NCI-H774 (cell line): ENCODE measurements at places on chromosomes 1 and 21.

- no peak for DNase-seq
These were observed 1.1 kb downstream of the BSDC1 start for GRCh38 chr1:32393136-32393535.

- no peak for DNase-seq
These were observed 789.2 kb upstream of the RGS18 start for GRCh38 chr1:191368891-191369654.

- DNase-seq, result no peak
These were observed 23.2 kb upstream of the RGSL1 start for GRCh38 chr1:182426442-182427430.

DNA sequence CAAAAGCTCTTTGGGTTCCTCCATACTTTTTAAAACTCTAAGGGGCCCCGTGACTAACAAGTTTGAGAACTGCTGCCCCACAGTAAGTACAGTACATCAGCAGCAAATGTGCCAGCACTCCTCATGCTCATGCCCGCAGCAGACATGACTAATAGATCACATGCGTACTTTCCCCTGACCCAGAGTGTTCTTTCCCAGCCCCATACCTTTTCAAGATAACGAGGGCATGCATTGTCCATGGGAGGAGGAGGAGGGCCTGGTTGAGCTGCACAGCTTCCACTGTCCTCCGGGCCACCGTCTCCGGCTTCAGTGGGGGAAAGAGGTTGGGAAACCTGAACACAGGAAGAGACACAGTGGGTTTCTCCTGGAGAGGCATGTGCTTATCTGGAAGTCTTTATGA, 45.5 kb downstream of the DHRS3 start:
- DNase-seq, result no peak

GRCh38 chr1:1000357-1001056, 610 bp upstream of the HES4 start:
- DNase-seq, result peak; percentile 39

- no peak for DNase-seq
These were observed 214.5 kb upstream of the CAMK1G start for GRCh38 chr1:209368864-209369598.

GRCh38 chr21:35882791-35883240, 177.5 kb downstream of the SETD4 start:
- no peak for DNase-seq

DNA sequence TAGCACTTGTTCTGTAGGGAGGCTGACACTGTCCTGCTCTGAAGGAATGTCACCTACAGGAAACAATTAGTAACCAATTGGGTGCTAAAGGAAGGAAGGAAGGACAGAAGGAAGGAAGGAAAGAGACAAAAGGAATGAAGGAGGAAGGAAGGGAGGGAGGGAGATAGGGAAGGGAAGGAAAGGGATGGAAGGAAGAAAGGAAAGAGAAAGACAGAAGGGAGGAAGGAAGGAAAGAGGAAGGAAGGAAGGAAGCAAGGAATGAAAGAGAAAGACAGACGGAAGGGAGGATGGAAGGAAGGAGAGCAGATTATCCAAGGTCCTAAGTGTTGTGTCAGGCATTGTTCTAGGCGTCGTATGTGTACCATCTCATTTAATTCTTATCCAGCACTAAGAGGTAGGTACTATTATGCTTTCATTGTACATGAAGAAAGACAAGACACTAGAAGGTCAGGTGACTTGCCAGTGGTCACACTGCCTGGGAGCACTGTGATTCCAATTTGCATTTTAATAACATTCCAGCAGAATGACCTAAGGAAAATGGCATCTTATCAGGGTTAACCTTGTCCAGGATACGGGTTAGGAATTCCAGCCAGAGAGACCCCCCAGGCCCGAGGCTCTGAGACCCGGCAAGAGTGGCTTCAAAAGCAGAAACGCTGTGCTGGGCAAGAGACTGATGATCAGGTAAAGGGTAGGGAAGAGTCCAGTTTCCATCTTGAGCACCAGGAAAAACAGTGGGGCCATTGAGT, 29.6 kb downstream of the CLIC6 start:
- no peak for DNase-seq

GRCh38 chr1:41623736-41624135, 139.3 kb upstream of the EDN2 start:
- DNase-seq, result peak; percentile 34

DNA sequence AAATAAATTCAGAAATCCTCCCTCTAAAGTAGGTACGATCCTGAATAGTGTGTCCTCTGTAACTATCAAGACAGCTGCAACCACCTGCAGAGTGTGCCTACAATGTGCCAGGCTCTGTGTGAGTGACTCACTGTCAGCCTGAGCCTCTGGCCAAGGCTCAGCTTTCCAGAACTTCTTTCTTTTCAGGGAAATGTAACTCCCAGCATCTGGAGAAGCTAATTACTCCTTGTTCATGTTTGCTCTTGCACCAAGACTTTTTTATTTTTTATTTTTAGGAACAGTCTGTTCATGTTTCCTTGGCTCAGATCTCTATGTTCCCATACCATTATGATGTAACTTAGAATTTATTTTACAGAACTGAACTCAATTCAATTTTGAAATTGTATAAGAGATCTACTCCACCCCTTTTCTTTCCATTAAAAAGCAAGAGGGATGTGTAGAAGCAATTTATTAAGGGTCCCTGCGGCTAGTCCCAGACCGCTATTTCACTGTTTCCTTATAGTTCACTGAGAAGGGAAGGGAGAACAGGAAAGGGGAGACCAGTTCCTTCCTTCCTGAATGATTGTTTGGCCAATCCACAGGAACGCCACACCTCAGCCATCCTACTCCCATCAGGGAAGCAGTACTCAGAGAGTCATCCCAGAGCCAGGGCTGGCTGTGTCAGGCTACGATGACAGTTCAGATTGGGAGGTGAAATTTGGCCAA, 112.4 kb upstream of the ZNF648 start:
- DNase-seq, result no peak

GRCh38 chr1:115012006-115012405, 17.6 kb upstream of the TSHB start:
- DNase-seq, result no peak

GRCh38 chr1:115620453-115620852, 21.3 kb upstream of the VANGL1 start:
- DNase-seq, result no peak

DNA sequence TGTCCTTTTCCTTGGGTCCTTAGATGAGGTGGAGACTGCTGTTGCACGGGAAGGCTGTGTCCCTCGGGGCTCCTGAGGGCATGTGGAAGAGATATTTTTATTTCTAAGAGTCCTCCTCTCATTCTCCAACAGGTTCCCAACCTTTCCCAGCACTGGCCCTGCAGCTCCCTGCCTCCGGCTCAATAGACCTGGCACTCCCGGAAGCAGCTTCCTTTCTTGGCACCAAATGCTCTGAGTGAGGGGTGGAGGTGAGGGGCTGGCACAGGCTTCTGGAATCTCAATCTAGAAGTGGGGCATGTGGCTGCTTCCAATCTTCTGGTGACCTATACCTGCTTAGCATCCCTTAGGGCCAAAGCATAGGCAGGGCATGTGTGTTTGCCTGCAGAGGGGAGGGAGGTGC, 4.5 kb downstream of the ETV3L start:
- no peak for DNase-seq

GRCh38 chr21:40185208-40185607, 318.0 kb downstream of the PCP4 start:
- no peak for DNase-seq

GRCh38 chr21:14877581-14878228, 187.1 kb downstream of the NRIP1 start:
- no peak for DNase-seq

DNA sequence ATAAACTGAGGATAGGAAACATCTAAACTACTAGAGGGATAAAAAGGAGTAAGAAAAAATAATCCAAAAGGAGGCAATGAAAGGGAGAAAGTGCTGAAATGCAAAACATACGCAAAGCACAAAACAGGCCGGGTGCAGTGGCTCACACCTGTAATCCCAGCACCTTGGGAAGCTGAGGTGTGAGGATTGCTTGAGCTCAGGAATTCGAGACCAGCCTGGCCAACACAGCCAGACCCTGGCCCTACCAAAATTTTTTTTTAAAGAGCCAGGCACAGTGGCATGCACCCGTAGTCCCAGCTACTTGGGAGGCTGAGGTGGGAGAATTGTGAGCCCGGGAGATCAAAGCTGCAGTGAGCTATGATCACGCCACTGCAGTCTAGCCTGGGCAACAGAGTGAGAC, 10.5 kb downstream of the SPOCD1 start:
- no peak for DNase-seq

- no peak for DNase-seq
These were observed 9.0 kb downstream of the TTLL10 start for GRCh38 chr1:1182491-1183220.

GRCh38 chr1:17084787-17085186, 31.0 kb upstream of the SDHB start:
- no peak for DNase-seq

GRCh38 chr1:169110236-169110635, 3.7 kb downstream of the ATP1B1 start:
- DNase-seq, result no peak

DNA sequence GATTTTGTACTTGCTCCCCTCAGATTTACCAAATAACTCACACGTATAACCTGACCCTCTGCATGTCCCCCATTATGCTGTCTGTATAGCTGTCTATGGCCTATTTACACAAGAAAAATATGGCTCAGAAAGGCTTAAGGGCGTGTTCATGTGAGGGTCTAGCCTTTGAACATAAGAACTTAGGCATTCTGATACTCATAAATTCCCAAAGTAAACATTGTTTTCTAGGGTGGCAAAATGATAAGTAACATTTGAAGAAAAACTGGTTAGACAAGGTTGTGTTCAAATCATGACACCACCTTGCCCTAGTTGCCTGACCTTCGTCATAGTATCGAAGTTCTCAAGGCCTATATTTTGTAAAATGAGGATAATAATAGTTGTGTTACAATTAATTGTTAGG, 394.6 kb downstream of the LRRIQ3 start:
- no peak for DNase-seq

GRCh38 chr21:42225571-42226155, 6.7 kb downstream of the ABCG1 start:
- DNase-seq, result no peak

DNA sequence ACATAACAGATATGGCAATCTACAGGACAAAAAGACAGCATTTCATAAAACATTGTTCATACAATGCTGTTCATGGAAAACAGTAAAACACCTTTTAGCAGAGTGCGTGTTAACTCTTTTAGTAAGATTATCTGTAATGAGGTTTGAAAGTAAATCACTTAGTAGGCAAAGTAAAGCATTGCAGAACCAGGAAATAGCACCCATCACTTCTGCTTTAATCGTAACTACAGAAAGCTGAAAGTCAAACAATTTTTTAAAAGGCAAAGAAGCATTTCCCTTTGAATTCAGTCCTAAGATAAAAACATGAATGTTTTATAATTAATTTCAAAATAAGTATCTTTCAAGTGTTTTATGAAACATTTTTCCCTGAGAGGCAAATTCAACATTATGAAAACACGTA, 63.3 kb upstream of the RNF11 start:
- no peak for DNase-seq

- no peak for DNase-seq
These were observed 63.6 kb upstream of the TTLL7 start for GRCh38 chr1:84062496-84062895.

GRCh38 chr1:34896612-34897011, 32.8 kb downstream of the DLGAP3 start:
- DNase-seq, result no peak

DNA sequence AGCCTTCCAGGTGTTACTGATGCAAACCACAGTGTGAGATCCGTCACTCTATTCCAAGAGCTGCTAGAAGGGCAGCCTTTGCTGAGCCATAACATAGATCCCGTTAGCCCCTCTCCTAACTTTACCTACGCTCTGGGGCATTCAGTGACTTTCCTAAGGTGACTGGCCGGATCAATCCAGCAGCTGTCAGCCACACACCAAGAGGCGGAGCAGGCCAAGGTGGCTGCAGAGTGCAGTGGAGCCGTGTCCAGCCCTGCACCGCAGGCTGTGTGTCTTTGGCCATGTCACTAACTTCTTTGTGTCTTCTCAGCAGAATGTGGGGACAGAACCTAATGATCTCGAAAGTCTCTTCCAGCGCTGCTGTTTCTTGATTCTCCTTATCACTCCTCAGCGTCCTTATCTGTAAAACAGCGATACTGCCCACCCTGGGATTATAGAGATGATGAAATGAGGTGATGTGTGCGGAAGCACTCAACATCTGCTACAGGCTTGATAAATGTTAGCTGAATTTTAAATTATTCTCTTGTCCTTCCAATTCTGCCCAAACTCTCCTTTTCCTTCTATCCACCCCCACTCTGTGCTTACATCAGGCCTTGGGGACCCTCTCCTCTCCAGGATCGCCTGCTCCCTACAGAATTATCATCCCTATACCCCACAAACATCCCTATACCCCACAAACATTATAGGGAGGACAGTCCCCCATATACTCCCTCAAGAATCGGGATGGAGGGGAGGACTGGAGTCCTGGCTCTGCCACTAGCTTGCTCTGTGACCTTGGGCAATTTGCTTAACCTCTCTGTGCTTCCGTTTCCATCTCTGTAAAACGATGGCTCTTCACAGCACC, 25.8 kb upstream of the LRRN2 start:
- no peak for DNase-seq

- no peak for DNase-seq
These were observed 20.9 kb downstream of the HLCS start for GRCh38 chr21:36945496-36946138.

DNA sequence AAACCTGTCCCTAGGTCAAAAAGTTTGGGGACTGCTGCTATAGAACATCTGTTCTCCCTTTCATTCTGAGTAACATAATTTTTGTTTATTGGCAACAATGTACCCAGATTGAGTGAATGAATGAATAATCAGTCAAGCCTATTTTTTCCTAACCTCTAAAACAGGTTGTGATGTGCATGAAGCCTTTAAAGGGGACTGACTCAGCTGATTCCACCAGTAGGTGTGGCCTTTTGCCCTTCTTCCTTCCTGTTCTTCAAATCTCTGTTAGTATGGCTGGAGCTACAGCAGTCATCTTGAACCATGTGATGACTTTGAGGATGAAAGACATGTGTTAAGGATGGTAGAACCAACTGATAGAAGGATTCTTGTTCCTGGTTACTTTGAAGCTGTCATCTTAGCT, 476.1 kb downstream of the NUF2 start:
- no peak for DNase-seq

DNA sequence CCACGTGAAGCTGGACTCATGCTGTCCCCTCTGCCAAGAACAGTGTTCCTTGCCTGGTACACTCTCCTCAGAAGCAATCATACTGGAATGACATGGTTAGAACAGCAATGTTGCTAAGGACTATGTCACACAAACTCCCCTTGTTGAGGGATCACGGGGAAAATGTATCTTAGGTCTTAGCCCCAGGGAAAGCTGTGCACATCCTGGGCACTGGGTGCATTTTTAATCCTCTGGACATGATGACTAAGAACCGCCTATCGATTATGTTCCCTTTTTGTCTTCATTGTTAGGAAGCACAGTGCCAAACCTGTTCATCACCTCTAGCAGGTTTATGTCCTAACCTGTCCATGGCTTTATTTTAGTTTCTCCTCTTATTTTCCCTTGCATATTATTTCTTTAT, 115.1 kb downstream of the HIVEP3 start:
- DNase-seq, result no peak
